Kidney tubule cell (primary cell): ENCODE measurements at places on chromosomes 11 and 22.
A peak's percentile ranks its signal among the peaks of the same experiment; 100 is the strongest.

GRCh38 chr11:65150509-65151299 lies 16.4 kb upstream of the SYVN1 start:
- DNase-seq = peak; percentile 97

DNA sequence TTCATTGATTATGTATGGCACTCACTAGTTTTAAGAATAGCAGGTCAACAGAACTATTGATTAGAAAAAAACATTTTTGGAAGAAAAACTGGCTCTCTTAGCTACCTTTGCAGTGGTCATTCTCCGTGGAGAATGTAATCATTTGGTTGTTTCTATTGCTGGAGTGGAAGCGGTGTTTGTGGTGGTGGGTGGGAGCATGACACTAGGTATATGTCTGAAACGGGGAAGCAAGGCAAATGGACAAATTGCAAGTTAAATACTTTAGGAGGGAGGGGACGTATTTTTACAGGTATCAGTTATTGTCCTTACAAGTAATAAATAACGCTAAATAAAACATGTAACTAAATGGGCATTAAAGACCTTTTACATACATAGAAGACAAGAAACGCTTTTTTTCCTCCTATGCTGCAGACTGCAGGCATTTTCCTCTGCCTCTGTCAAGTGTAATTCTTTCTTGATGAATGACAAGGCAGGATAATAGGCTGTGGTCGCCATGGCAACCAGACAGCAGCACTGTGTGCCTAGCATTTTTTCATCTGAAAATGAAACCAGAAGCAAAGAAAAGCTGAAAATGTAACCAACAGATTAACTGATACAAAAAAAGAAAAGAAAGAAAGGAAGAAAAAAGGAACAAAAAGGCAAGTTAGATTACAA lies 46.2 kb downstream of the BLID start:
- peak; percentile 84 for DNase-seq

DNA sequence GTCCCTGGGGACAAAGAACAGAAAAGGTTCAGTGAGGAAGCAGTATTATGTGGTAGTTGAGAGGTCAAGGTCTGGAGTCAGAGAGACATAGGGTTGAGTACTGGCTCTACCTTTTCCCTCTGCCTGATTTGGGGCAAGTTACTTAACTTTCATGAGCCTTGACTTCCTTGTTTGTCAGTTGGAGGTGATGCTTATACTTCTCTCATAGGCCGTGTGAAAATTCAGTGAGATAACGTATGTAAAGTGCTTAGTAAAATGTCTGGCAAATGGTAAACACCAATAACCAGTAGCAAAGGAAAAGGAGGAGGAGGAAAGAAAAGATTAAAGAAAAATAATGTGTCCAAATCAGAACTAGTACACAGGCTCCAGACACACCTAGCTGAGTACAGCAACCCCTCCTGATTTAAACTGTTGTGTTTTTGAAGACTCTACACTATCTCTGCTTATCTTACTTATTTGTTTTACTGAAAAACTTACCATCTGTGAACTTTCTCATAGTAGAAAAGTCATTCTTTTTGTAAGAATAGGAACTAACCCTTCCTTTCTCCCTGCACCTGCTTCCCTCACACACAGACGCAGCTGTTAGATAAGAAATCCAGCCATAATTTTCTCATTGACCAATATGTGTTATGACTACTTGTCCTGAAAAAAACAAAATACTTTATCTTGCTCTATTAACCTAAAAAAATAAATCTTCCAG lies 126.9 kb downstream of the CD44 start:
- DNase-seq = no peak

DNA sequence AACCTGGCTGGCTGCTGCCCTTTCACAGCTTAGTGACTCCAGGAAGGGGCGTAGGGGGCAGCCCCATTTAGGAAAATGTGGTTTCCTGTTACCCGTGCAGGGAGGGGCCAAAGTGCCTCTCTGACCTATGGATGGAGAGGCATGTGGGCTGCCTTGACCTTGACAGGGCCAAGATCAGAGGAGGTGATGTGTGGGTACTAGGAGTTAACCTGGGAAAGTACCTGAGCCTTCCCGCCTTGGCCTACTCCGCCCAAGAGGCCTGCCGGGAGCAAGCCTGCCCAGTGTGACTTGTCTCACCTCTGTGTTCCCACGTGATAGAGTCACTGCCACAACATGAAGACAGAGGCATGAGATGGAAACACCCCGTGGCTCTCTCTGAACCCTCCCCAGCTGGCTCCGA lies 33.4 kb downstream of the GRAMD4 start:
- no peak for DNase-seq
